Jurkat, Clone E6-1 (cell line): ENCODE measurements at places on chromosomes 5 and 9.

DNA sequence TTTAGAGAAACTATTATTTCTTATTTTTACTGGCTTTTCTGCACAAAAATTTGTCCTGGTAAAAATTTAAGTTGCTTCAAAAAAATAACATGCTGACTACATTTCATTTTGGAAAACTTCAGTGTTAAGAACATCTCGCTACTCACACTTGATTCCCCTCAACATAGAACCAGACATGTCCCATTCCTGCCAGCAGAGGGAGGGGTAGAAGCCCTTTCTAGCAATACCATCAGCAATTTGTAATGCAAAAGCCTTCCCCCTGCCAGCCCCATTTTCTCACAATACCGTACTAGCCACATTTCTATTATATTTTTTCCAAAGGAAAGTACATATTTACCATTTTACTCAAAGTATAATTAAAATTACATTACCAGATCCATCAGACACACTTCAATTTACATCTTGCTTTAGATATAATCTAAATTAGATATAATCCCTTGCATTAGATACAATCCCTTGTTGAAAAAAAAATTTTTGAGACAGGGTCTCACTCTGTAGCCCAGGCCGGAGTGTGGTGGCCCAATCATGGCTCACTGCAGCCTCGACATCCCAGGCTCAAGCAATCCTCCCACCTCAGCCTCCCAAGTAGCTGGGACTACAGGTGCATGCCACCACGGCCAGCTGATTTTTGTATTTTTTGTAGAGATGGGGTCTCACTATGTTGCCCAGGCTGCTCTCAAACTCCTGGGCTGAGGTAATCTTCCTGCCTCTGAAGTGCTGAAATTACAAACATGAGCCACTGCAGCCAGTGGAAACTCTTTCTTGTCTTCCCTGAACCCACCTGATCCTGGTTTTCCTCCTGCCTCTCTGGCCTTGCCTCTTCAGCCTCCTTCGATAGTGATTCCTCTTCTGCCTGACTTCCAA lies 39.6 kb upstream of the IDNK start:
- DNase-seq = peak; percentile 61

- DNase-seq = no peak
Observed at GRCh38 chr9:133514460-133515239, 10.1 kb downstream of the MYMK start.

DNA sequence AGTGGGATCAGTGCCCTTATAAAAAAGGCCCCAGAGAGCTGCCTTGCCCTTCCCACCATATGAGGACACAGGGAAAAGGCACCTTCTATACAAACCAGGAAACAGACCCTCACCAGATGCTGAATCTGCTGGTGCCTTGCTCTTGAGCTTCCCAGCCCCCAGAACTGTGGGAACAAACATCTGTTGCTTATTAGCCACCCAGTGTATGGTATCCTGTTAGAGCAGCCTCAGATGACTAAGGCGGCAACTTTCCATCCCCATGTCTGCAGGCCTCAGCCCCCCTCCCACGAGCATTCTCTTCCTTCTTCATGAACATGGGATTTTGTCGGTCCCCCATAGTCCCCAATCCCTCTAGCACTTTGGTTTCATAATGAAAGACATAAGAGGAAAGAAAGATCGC lies 202.5 kb upstream of the GAS1 start:
- DNase-seq = no peak

- DNase-seq = no peak
Observed at GRCh38 chr5:6026766-6027406, 351.5 kb downstream of the MED10 start.

DNA sequence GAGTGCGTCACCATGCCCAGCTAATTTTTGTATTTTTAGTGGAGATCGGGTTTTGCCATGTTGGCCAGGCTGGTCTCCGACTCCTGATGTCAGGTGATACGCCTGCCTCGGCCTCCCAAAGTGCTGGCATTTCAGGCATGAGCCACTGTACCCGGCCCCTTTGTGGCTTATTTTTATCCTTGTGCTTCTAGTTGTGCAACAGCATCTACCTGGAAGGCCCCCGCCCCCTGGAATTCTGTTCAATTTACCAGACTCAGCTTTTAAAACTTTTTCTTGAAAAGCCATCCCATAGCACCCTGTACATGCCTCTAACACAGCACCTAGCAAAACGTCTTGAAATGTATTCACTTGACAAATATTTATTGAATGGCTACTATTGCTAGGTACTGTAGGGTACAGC lies 9.7 kb upstream of the GPBP1 start:
- DNase-seq = no peak

DNA sequence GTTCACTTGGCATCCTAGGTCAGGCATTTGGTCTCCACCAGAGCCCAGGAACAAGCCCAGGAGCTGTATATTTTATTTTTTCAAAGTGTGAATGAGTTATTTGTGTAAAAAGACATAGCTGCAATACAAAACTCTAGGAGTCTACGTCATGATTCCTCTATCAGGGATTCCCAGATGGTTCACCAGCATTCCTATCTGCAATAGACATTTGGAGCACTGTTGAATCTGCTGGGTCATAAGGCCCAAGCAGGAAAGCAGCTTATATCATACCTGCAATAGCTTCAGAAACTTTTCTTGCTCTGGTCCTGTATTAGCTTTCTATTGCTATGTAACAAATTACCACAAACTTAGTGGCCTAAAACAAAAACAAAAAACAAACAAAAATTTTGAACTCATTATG lies 16.7 kb upstream of the DELE1 start:
- no peak for DNase-seq

- DNase-seq = no peak
Observed at GRCh38 chr9:126457175-126457547, 130.5 kb downstream of the MVB12B start.

- no peak for DNase-seq
Observed at GRCh38 chr9:116360016-116360415, 206.4 kb downstream of the PAPPA start.

GRCh38 chr9:112377684-112378327 lies 2.1 kb upstream of the HSDL2 start:
- no peak for DNase-seq

- DNase-seq = no peak
Observed at GRCh38 chr9:134682026-134682425, 40.4 kb downstream of the COL5A1 start.

- DNase-seq = no peak
Observed at GRCh38 chr5:72602696-72603685, 95.8 kb upstream of the ZNF366 start.

GRCh38 chr5:7347377-7347776 lies 48.6 kb upstream of the ADCY2 start:
- no peak for DNase-seq

GRCh38 chr9:758146-758545 lies 83.4 kb upstream of the DMRT1 start:
- DNase-seq = no peak

DNA sequence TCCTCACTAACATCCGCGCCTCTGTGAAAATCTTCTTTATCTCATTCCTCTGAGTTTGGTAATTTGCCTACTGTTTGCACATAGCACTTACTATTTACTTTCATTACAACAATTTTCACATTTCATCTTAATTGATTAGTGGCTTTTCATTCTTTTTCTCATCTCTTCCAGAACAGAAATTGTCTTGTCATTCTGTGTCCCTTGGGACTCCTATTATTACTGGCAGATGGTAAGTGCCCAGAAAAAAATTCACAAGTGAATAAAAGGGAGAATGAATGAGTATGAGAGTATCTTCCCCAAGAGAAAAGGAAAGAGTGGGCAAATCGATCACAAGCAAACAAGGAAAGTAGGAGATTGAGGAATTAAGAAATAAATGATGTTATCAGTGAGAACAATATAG lies 876.1 kb downstream of the TLE4 start:
- DNase-seq = no peak

- DNase-seq = no peak
Observed at GRCh38 chr9:73215249-73215648, 63.6 kb downstream of the ANXA1 start.

DNA sequence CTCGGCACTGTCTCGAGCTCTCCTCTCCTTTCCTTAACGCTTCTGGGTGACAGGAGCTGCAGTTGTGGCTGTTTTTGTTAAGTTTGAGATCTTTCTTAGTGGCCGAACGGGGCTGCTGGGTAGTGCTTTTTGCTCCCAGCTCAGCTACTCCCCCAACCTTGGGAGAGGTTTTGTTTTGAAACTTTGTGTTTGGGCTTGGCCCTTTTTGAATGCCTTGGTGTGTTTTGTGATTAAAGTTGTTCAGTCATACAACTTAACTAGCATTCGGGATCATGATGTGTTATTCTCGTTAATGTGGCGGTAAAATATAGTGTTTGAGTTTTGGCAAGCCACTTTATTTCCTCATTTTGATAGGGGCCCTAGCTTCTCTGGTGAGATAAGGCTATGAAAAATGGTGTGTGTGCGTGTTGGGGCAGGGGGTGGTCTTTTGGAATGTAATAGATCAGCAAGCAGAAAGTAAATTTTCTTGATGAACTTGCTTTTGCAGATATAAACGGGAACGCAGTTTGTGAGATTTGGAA lies 1.1 kb downstream of the KDM3B start:
- no peak for DNase-seq

DNA sequence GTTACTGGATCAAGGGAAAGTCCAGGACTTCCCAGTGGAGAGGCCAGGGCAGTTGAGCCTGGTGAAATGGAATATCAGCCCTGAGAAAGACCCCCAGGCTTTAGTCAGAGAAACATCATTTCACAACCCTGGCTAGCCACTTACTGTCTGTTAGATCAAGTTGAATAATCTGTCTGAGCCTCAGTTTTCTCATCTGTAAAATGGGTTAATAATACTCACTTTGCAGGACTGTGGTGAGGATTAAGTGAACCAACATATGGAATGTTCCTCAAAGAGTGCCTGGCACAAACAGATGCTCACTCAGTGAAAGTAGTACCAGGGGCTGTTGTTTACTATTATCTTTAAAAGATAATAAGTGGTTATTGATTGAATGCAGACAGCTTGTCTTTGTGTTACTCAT lies 110.5 kb downstream of the SV2C start:
- DNase-seq = no peak

DNA sequence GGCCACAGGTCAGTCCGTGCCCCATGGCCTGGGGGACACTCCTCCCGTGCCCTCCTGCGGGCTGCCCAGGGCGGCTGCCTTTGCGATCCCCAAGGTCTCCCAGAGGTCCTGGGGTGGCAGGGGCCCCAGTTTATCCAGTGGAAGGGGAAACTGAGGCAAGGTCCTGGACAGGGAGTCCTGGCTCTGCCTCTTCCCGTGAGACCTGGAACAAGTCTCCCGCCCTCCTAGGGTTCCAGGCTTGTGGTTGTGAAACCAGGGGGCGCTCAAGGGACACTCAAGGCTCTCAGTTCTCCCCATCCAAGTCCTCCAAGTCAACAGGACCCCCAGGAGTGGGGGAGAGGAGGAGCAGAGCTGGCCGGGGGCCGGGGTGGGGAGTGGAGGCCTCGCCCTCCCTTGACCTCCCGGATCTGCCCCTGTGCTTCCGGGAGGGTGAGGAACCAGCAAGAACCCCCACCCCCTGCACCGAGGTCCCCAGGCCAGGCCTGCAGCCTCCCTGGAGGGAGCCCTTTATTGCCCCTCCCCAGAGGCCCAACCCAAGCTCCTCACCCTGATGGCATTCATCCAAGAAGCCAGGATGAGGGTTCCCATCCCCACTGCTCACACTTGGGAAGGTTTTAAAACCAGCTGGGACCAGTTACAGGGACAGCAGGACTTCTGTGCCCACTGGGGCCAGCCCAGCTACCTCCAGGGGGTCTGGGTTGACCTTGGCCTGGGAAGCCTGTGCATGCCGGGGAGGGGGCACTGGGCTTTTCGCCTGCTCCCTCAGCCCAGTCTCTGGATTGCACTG lies 24.7 kb upstream of the TMEM250 start:
- DNase-seq = no peak

DNA sequence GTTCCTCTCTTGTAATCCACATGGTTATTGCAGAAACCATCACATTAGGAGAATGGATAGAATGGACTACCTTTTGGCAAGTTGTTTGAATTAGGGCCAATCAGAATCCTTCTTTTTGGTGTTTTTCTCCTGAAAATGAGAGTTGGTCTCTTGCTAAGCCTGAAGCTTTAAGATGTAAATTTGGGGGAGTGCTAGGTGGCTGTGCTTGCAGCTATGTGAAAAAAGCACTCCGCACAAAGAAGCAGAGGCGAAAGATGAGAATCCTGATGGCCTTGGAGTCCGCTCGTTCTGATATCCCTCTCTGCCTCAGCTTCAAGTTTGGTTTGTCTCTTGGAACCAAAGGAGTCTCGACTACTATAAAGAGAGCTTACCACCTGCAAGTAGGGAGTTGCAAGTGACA lies 63.6 kb downstream of the INIP start:
- DNase-seq = no peak

DNA sequence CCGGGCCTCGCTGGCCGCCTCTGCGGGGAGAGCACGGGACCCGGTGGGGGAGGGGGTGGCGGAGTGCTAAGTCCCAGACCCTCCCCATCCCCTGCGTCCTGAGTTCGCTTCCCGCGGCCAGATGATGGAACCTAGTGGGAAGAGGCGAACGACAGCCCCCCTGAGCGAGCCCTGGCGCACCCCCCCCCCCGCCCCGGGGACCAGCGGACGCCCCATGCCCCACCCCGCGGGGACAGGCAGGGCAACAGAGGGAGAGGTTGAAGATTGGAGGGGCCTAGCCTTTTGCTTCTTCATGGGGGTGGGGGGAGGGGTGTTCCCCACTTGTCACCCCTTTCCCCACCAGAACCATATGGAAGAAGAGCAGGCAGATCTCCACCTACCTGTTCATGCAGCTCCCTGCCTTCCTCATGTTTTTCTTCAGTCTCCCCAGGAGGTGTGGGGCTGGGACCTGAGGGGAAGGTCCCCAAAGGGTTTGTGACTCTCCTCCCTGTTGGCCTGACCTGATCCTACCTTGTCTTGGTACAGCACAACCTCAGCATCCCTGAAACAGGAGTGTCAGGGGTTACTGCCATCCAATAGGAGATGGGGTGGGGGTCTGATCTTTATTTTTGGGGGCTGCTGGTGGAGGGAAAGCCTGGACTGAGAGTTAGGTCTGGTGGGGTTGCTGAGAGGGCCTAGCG lies 485 bp downstream of the FAM53C start:
- no peak for DNase-seq

DNA sequence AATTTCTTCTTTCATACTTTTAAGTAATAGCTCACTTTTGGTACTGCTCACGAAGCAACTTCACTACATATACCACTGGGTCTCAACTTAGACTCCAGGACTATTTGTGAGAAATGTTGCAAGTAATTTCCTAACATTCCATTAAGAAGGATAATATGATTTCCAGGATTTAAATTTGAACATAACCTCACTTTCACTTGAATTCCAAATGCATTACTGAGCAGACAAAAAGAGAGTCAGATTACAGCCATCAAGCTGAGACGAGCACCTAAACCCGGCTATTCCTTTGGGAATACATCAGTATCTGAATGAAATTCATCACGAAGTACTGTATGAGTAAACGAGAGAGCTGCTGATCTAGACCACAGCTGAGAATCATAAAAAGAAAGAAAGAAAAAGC lies 47.3 kb downstream of the LIFR start:
- no peak for DNase-seq

DNA sequence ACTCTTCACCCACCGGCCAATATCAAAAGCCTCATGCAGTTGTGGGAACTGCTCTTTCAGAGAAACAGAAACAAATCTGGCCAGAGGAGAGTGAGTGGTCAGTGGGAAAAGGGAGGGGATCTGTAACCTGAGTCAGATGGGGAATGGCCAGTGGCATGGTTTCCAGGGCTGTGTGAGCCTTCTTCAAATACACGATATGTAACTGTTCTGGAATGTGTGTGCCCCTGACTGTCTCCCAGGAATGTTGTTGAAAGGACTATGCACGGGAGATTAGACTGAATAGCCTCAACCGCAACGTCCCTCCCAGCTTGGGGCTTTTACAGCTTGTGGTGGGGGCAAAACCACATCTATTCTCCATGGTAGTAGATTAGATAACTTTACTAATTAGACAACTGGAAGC lies 60.8 kb downstream of the SH3TC2 start:
- DNase-seq = no peak

GRCh38 chr5:97623441-97623840 lies 440.4 kb upstream of the RIOK2 start:
- peak; percentile 47 for DNase-seq
